ENCODE measurements at places on chromosomes 16 and 17.

DNA sequence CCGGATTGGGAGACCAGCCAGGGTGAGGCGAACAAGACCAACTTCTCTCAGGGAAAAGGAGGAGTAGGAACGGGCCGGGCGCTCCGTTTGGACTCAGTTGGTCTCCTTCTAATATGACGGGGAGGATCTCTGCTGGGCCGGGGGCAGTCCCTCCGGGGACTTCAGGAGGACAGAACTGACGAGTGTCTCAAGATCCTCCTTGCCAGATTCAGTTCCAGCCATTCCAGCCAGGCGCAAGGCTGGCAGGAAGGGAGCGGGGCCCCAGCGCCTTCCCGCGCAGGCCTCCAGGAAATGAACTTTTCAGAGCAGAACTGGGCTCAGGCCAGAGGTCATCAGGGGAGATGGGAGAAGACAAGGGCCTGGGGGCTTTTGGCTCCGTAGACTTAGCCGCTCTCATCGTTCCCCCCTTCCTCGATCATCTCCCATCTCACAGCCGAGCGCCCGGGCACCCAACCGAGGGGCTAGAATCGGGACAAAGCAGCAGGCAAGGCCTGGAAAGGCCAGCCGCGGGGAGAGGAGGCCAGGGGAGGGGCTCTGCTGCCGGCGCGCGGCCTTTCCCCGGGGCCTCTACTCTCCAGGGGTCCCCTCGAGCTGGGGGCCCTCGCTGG is 1.6 kb downstream of the ZNF423 start:
- no peak for DNase-seq

- no peak for DNase-seq
These were observed 12.3 kb upstream of the SPAG9 start for GRCh38 chr17:51132964-51133319.

DNA sequence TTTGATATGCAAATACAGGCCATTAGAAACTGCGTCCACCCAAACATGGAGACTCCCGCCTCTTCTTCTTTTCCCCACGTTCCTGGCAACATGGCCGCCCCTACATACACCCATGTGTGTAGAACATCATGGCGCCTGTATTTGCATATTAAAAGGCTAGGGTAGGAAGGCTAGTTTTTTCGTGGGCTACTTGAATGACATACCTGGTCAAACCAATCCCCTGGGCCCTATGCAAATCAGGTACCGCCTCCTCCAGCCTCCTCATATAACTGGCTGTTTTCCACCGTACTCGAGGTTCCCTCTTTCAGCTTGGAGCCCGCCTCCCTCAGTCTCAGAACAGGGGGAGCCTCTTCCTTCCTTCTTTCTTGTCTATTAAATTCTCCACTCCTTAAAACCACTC is 840 bp upstream of the CD300LB start:
- peak; percentile 15 for DNase-seq

- DNase-seq, result peak; percentile 62
These were observed 15.7 kb downstream of the ADCY7 start for GRCh38 chr16:50282010-50282538.

DNA sequence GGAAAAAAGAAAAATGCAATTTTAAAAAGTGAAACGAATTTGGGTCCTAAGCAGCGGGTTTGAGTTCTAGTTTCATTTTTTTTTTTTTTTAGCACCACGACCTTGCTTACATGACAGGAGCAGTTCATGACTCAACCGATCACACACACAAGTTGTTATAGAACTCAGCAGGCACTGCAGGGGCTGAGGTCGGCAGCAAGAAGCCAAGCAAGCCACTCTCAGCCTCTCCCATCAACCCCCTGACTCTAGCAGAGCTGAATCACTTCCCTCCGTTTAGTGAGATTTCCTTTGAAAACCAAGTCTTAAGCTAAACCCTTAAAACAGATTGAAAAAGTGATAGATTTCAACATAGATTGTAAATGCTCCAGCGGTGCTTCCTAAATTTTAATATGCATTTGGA is 520.8 kb downstream of the HAPSTR1 start:
- no peak for DNase-seq

DNA sequence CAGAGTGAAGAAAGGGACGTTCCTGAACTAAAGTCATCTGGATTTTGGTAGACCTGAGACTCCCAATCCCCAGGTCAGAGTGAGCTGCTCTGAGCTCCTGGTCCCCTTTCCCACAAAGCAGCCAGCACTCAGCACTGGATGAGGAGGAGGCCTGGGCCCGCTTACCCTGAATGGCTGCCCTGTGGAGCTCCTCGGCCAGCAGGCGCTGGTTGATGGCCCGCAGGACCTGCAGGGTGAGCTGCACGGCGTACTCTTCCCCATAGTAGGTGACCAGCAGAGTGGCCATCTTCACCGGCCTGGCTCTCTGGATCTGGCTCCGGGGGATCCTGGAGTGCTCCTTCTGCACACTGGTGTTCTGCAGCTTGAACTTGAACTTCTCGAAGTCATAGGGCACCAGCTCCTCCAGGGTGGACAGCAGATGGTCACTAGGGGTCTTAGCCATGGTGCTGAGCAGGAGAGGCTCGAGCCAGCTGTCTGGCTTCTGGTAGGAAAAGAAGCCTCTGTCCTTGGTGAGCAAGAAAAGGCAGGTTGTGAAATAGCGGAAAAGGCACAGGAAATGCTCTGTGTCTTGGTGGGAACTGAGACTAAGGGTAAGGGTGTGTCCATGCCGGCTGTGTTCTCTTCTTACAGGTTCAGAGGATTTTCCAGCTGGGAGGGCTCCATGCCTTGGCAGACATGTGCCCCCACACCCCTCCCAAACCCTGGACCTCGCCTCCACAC is at the start of gene MEFV:
TSS of gene MEFV (minus strand) at position 488 of the 720 bp plus-strand sequence. CDS start at position 442, 46 bp downstream.
- no peak for DNase-seq

GRCh38 chr16:51755039-51755501 is 604.0 kb upstream of the SALL1 start:
- no peak for DNase-seq

DNA sequence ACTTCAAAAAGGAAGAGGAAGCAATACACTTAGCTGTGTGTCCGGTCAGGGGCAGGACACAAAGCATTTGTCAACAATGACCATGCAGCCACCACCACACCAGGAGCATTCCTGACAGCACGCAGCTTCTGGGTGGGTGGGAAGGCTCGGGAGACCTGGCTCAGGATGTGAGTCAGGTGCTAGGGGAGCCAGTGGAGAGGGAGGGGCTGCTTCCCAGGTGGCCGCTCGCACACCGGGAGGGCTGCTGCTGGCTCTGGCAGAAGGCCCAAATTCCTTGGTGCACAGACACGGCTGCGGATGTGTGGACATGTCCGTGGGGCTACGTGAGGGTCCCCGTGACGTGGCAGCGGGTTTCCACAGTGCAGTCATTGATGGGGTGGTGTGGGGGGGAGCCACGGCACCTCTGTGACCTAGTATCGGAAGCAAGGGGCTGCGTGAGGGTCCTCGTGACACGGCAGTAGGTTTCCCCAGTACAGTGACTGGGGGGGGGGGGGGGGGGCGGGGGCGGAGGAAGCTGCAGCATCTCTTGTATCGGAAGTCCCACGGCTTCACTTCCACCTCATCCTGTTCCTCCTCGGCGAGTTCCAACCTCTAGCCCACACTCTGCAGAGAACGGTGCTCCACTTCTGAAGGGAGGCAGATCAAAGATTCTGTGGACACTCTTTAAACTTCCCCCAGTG is 112.8 kb downstream of the ZNF778 start:
- DNase-seq, result no peak

- DNase-seq, result no peak
These were observed 25.6 kb downstream of the SOX9 start for GRCh38 chr17:72146371-72146770.

- DNase-seq, result no peak
These were observed 11.7 kb upstream of the COX10 start for GRCh38 chr17:14057591-14057990.

DNA sequence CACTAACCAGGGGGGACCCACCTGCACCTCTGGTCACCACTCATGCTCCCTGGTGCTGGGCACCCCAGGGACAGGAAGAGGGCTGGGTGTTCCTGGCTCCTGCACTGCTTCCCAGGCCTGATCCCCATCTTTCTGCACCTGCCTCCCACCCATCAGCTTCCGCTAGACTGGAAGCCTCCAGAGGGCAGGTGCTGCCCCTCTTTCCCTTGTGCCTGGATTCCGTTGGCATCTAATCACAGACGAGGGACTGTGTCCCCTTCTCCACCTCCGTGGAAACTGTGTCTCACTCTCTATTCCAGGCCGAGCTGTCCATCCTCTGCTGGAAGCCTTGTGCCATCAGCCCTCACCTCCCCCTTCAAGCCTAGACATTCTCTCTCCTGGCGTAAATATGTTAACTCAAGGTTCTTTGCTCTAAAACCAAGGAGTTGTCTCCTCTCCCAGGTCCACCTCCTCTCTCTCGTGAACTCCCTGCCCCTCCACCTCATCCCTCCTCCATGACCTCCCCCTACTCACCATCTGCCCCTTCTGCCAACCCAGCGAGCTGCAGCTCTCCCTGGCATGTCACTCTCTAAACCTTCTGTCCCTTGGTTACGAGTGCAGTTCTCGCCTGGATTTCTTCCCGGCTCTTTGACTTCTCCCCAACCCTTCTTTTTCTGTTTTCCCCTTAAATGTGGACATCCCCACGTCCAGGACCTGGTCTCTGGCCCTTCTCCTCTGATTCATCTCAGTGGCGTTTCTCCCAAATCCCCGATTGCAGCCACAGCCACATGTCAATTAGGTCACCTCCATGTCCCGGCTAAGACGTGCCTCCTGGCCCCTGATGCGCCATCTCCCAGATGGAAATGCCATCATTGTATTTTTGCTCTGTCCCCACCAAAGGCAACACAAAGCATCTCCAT is 107.7 kb downstream of the SEC14L1 start:
- no peak for DNase-seq

GRCh38 chr17:7222093-7222971 is 2.6 kb downstream of the ACADVL start:
- DNase-seq, result no peak

DNA sequence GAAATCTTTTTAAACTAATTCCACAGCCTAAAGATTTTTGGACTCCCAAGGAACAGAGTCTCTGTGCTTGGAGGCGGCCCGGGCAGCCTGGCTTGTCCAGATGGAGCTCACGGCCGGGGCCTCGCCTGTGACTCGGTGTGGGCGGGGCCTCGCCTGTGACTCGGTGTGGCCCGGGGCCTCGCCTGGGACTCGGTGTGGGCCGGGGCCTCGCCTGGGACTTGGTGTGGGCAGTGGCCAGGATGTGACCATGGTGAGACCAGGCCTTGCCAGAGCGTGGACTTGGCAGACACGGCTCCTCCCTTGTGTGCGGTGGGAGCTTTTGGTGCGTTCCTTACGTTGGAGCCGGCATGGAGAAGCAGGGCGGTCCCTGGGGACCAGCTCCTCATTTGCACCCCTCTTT is 92.3 kb downstream of the METRNL start:
- DNase-seq, result peak; percentile 15

DNA sequence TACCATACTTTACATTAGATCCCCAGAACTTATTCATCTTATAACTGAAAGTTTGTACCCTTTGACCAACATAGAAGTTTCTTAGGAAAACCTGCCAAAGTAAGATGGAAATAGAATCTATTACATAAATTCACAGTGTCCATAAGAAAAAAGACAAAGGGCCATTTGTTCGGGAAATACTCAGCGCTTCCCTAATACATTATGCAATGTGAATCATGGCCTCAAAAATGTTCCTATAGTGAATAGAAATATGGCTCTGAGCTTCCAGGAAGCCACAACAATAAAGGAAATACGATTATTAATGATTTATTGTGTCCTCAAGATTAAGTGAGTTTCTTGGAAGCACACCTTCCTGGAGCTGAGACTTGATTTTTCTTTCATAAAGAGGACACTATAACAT is 51.5 kb downstream of the GPRC5B start:
- no peak for DNase-seq

DNA sequence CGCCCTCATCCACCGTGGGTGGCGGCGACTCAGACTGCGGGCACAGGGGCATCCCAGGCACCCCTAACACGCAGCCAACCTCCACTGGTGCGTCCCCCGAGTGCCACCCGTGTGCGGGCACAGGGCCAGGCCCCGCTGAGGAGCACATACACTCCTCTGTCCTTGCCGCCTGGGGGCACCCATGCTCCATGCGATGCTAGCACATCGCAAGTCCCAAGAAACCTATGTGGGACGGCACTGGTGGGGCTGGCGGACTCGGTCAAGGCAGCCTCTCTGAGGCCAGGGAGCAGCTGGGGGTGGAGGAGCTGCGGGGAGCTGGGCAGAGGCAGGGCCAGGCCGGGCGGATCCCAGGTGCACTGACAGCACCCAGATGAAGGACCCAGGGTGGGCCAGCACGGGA is 4.0 kb downstream of the ZNF598 start:
- DNase-seq, result no peak

DNA sequence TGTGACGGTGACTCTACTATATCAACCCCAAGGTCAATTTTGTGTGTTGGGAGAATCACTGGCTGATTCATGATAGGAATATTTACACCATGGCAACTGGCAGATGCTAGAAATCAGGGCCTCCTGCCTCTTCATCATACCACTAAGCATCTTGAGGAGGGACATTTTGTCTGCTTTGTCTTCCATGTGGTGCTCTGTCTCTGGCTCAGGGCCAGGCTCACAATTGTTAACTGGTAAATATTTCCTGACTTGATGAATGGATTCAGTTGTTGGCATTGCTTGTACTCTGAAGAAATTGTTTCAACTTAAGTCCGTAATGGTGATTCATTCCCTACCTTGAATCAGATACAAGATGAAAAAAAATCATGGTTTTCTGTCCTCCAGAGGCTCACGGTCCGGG is 292.7 kb downstream of the HAPSTR1 start:
- no peak for DNase-seq

DNA sequence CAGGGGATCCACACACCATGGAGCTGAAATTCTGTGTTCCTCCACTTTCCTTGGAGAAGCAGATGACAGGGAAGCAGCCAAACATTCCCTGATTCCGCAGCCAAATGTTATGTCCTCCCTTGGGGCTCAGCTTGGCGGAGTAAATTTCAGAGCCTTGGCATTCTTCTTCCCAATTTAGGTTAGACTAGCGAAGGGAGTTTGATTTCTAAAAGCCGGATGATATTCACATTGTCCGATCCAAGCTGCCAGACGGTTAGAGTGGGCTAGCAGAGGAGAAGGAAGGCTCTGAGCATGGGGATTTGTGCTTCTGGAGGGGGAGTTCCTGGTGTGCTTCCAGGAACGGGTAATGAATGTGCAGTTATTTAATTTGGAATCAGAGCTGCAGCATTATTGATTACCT is 380.4 kb upstream of the EEF2KMT start:
- DNase-seq, result no peak

GRCh38 chr17:74110467-74110866 is 93.0 kb upstream of the RPL38 start:
- DNase-seq, result no peak

DNA sequence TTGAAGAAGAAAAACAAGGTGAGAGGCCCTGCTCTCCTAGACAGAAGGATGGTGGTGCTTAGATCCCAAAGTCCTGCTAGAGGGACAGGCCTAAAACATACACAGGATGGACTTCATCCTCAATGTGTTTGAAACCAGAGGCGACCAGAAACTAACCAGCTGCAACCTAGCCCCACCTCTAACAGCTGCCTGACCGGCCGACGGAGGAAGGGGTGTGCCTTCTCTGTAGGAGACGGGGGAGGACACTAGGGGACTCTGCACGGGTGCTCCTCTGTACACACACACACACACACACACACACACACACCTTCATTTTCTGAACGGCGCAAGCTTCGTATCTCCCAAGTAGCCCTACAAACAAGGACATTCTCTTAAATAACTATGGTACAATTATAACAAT is 24.3 kb upstream of the PITPNM3 start:
- no peak for DNase-seq
